ENCODE measurements at places on chromosomes 6 and 20.

DNA sequence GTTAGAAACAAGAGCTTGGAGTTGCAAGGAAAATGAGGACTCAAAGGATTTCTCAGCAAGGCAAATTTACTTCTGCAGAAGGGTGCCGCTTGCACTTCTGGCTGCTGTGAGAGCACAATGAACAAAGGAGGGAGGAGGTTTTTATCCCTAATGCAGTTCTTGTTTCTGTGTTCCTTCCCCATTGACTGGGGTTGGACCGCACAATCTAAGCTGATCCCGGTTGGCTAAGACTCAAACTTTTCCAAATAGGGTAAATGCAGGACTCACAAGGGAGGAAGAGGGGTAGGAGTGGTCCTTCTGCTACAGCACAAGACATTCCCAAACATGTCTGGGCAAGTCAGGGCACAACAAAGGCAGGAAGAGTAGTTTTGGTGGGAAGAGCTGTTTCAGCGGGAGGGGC is 249.6 kb upstream of the MOCS1 start:
- no peak for DNase-seq

DNA sequence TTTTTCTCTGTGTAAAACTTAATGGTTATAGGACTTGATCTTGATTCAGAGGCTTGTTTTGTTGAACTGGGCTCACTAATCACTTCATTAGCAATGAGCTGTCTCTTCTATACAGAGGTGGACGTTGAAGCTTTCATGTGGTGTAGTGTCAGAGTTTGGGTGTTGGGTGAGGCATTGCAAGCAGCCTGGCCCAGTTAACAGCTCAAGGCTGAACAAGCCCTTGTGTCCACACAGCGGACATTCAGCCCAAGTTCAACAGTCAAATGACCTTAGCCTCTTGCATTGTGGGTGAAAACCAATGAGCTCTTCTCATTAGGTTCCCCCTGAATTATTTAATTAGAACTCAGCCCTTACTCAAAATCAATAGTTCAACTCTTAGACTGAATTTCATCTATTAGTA is 12.5 kb downstream of the COL10A1 start:
- DNase-seq, result no peak

DNA sequence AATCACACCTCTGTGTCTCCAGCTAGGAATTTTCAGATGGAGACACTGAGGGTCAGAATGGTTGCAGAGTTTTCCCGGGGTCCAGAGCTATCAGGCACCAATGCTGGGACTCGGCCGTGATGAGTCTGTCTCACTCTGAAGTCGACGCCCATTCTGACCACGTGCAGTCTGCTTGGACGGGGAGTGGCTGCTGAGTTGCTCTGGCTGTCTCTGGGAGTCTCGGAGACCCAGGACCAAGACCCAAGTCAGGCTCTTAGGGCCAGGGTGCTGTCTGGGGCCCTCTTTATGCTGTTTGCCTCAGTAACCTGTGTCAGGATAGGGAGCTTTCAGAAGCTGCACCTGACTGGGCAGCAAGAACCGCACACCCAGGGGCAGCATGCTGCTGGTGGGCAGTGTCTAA is 4.6 kb downstream of the IP6K3 start:
- DNase-seq, result no peak

GRCh38 chr6:111474106-111474505 is 8.9 kb downstream of the REV3L start:
- no peak for DNase-seq

GRCh38 chr6:110090876-110091275 is 88.6 kb downstream of the WASF1 start:
- DNase-seq, result no peak

GRCh38 chr6:19781269-19781668 is 55.9 kb upstream of the ID4 start:
- no peak for DNase-seq

GRCh38 chr6:144262470-144263369 is 22.4 kb upstream of the UTRN start:
- no peak for DNase-seq

- DNase-seq, result no peak
These were observed 56.5 kb downstream of the PRR18 start for GRCh38 chr6:166251655-166252054.

GRCh38 chr6:31630177-31630934 is 9.8 kb downstream of the PRRC2A start:
- no peak for DNase-seq

All from umbilical cord (tissue), 2 donors.